T-helper 1 cell (primary cell): ENCODE measurements at places on chromosomes 13 and 19.

DNA sequence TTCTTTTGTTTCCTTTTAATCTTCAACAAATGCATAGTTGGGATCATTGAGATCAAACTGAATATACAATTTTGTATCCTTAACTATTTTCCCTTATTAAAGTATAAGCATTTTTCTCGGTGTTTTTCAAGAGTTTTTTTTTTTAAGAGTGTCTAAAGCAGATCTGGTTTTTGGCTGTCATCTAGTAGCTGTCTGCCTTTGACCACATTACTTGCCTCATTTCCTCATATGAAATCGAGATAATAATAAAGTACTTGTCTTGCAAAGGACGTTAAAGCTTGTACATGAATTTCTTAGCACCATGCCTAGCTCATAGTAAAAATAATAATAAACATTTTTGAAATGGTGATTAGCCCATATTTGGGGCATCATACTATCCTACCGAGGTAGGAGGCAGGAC, 121.2 kb downstream of the PDS5B start:
- no peak for DNase-seq

GRCh38 chr19:46724468-46724867, 7.6 kb upstream of the PRKD2 start:
- DNase-seq: no peak

- DNase-seq: no peak
These were observed 2532.9 kb downstream of the PCDH9 start for GRCh38 chr13:64697226-64697625.

DNA sequence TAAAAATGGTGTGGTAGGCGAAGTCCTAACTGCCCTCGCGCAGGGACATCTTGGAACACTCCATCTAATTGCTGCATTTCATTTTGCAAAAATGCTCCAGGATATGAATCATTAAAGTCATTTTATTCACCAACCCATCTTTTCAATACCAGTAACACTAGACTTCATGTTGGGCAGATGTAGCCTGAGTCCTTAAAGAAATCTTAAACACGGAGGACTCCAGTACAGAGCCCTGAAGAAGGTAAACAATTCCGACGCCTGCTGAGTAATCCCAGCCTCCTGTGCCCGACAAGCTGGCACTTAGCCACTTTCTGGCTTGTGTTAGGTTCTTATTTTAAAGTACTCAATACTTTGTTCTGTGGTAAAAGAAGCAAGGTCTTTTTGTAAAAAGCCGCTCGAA, 58.0 kb upstream of the IRS2 start:
- no peak for DNase-seq

GRCh38 chr13:75129331-75129730, 352.6 kb downstream of the TBC1D4 start:
- no peak for DNase-seq

DNA sequence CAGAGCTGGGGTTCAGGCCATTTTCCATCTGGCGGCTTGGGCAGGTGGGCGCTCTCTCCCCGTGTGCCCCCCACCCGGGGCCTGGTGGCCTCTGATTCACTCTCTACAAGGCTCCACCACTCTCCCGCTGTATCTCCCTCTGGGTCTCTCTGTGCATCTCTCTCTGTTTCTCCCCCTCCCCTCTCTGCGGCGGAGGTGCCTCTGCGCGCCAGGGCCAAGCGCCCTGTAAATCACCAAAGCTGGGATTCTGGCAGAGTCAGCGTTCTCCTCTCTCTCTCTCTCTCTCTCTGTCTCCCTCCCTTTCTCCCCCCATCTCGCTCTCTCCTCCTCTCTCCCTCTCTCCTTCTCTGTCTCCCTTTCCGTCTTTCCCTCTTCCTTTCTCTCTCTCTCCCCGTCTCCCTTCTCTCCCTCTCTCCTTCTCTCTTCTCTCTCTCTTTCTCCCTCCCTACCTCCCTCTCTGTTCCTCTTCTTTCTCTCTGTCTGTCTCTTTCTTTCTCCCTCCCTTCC, 3.9 kb downstream of the NFIC start:
- no peak for DNase-seq

DNA sequence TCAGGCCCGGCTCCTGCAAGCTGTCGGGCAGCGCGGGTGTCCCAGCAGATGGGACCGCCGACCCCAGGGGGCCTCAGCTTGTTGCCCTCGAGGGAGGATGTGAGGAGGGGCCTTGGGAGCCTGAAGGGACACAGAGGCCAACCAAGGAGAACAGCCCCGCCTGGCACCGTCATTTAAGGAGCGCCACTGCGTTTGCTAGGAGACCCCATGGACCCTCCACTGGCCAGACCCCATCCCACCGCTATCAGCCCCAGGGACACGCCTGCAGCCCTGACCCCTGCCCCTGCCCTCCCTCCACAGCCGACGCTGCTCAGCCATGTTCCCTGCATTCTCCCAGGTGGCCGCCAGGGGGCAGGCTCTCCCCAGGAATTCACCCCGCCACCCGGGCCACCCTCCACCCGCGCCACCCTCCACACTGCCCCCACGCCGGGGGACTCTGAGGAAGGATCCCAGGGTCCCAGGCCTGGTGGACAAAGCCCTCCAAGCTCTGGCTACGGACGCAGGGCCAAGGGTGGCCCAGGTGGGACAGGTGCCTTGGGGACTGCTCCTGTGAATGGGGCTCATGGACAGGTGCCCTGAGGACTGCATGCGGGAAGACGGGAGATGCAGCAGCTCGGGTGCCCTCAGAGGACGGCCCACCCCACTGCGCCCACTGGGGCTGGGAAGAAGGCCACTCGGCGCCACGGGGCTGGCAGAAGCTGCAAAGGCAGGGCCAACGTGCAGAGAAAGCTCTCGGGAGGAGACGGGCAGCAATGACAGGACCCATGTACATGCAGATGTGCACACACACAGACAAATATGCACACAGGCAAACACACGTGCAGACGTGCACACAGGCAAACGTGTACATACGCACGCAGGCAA, 34.4 kb downstream of the PIP5K1C start:
- DNase-seq: peak; percentile 65

DNA sequence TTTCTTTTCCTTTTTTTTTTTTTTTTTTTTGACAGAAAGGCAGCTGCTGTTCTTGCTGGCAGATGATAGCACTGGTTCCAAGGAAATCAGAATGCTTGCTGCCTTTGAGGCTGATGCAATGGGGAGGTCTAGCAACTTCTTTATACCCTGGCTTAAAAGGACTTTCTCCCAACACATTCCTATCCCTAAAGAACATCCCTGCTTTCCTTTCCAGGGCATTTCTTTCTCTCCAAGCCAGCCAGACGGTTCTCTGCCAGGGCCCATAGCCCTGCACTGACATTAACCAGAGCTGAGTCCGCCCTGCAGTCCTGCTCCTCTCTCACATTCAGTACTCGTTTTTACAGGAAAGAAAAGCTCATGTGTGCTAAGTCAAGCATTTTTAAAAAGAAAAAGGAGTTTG, 133.9 kb upstream of the WASF3 start:
- no peak for DNase-seq

DNA sequence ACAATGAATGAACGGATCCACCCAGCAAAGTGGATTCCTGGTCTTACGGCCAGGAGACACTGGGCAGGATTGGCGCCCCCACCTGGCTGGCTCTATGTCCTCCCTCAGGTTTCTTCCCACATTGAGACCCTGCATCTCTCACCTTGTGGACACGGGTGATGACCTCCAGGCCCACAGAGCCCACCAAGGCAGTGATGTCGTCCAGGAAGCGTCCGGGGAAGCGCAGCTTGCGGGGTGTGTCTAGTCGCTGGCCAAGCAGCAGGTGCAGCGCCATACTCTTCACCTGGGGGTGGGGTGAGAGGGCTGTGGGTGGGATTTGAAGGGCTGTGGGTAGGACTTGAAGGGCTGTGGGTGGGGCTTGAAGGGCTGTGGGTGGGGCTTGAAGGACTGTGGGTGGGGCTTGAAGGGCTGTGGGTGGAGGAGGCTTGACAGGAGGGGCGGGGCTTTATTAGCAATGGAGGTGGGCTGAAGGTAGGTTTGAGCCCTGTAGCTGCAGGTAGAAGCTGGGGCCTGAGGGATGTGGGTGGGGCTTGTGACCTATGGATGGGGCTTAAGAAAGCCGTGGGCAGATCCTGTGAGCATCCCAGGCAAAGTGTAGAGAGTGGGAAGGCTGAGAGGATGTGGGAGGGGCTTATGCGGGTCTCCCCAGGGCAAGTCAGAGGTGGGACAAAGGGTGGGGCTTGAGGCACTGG, 12.1 kb upstream of the ANGPTL8 start:
- DNase-seq: no peak

- no peak for DNase-seq
These were observed 1744.3 kb upstream of the MIR17HG start for GRCh38 chr13:89603187-89603586.

DNA sequence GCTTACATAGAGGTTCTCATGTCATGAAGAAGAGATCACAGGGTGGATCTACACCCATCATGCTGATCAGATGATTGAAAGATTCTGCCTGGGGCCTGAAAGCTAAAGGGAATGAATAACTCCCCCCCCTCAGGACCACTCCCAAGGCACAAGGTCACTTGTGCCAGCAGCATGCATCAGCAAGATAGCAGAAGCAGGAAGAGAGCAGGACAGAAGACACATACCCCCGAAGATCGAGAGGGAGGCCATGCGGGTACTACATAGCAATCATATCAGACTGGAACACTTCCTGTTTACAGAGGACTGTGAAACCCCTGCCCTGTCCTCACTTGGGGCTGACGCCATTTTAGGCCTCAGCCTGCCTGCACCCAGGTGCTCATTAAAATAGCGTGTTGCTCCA, 143.2 kb upstream of the EDNRB start:
- DNase-seq: no peak

- no peak for DNase-seq
These were observed 24.2 kb downstream of the FXYD5 start for GRCh38 chr19:35178701-35179100.

DNA sequence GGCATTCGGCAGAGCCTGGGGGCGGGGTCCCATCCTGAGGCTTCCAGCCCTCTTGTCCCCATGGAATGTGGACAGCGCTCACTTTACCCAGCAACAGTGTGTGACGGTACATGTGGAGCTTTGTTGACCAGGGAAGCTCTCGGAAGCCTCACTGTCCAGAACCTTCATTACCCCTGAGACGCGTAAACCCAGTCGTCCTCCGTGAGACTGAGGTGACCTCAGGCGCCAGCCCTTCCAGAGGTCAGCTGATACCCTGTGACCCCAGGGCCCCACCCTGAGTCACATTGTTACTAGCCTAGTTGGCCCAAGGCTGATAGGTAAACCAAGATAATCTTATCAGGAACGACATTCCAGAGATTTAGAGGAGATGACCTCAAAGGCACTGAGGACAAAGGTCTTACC, 10.2 kb upstream of the TMEM160 start:
- DNase-seq: no peak

GRCh38 chr19:51251468-51251820, 564 bp downstream of the SIGLECL1 start:
- DNase-seq: no peak
